ENCODE measurements at places on chromosomes 12 and 14.

- DNase-seq: no peak
These were observed 284.3 kb upstream of the SYT1 start for GRCh38 chr12:78580296-78580695.

GRCh38 chr12:28110329-28110728 is 79.9 kb upstream of the CCDC91 start:
- DNase-seq: no peak

DNA sequence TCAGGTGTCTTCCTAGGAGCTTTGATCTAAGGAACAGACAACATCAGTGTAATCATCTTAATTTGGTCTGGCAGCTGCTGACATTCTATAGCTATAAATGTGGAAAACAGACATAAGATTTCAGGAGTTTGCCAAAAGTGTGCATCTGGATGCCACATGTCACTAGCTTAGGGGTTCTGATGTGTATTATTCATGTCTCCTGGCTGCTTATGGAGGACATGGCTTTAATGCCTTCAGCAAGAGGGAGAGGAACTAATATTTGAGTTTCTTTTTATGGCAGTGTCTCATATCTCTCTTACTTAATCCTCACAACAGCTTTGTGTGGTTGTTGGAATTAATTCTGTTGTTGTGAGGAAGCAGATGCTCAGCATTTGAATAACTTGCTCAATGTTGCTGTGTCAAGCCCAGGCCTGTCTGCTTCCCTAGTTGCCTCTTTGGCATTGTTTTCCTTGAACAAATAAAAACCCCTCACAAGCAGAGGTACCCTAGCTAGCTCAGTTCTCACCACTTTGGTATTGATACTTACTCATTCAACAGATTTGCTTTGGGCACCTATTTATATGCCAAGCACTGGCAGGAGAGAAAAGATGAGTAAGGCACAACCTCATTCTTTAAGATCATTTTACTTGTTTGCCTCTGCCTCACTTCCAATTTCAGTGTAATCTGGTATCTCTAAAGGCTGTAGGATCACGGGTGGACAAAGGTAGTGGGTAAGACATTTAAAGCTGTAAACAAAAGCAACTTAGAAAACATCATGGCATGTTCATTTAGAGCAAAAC is 39.8 kb upstream of the EID3 start:
- DNase-seq: peak; percentile 51

GRCh38 chr14:64708148-64709004 is 4.2 kb downstream of the PLEKHG3 start:
- no peak for DNase-seq

DNA sequence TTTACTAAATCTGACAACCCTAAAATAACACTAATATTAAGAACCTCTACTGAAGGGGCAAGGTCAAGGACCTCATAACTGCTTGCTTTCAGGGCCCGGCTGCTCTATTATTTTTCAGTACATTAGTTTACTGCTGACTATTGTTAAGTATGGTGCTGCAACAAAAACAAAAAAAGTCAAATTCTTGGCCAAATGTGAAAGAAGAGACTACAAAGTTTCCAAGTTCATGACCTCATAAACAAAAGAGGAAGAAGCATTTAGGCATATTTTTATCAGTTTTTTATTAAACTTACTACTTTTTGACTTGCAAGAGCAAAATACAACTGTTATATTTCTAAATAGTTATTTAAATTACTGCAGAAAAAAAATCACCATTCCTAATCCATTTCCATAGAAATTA is 109.8 kb upstream of the GPHB5 start:
- DNase-seq: no peak

- no peak for DNase-seq
These were observed 268.7 kb downstream of the DAD1 start for GRCh38 chr14:22320362-22320750.

- no peak for DNase-seq
These were observed 12.3 kb downstream of the UBE2N start for GRCh38 chr12:93429448-93429847.

- no peak for DNase-seq
These were observed 88.9 kb downstream of the ACSS3 start for GRCh38 chr12:81166790-81167189.

DNA sequence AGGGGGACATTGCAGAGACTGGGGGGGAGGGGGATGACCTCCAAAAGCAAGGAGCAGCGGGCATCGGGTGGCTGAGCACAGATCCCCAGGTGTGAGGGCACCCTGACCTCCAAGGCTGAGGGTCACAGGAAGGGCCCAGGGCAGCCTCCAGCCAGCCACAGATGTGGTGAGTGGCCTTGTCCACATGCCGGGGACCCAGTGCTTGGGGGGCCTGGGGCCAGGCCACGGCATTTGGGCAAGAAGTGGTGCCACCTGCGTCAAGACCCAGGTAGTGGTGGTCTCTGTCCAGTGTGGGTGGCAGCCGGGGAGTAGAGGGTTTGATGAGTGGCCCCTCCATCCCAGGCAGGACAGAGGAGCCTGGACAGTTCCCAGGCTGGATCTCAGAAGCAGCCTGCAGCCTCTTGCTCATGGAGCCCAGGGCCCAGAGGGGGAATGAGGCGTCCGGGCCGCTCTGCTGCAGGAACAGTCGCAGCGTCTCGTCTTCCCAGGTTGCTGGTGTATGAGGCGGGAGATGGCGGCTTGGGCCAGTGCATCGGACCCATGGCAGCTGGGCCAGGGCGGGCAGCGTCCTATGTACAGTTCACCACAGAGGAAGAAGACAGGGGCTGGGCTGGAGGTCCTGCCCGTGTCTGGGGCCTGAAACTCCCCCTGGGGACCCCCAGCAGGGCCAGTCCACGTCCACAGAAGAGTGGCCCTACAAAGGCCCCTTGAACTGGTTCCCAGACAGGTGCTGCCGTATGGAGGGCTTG is 33.5 kb downstream of the CCNK start:
- no peak for DNase-seq

DNA sequence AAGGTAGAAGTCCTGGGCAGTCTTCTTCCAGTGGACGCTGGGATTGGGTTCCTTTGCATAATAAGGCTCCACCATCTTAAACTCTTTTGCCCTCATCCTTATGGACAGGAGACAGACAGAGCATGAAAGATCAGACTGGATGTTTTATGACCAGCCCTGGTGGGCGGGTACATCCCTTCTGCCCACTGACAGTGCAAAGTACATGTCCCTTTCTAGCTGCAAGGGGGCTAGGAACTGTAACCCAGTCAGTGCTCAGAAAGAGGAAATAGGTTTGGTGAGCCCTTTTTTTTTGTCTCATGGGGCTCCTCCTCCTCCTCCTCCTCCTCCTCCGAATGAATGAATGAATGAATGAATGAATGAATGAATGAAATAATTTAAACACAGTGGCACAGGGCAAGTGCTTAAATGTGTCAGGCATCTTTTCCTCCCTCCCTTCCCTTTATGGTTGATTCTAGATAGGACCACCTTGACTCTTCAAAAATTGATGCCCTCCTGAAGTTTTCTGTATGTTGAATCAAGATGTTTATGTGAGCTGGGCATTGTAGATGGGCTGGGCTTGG is 36.4 kb upstream of the HNF1A start:
- DNase-seq: no peak

- DNase-seq: no peak
These were observed 7.8 kb upstream of the PLXNC1 start for GRCh38 chr12:94140556-94140955.

DNA sequence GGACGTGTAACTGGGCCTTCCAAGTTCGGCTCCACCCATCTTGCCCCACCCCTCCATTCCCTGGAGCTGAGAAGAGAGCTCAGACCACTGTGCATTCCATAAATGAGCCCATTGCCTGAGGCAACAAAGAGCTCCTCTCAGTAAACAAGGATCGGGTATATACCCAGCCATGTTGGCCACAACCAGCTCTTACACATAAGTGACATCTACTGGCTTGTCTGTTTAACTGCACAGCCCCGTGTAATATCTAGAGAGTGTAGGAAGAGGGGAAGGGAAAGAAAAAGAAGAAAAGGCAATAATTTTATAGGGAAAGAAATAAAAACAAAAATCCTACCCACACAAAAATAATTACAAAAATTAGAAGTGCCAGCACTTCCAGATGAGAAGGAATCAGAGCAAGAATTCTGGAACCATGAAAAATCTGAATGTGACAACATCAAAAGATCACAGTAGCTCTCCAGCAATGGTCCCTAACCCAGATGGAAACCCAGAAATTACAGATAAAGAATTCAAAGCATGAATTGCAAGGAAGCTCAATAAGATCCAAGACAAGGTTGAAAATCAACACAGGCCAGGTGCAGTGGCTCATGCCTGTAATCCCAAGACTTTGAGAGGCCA is 308.1 kb downstream of the RPAP3 start:
- DNase-seq: no peak

DNA sequence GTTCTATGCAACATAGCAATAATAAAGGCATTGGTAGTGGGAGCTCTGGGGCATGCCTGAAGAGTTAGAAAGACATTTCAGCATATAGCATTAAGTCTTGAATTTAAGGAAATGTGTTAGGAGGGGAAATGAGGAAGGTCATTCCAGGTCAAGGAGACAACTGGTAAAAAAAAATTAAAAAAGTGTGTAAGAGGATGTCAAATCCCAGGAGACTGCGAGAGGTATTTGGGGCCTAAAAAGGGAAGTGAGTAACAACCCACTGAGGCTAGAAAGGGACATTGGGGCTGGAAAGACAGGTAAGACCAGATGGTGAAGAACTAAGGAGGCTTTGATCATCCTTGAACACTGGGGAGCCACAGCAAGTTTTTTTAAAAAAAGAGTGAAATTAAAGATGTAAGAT is 152.9 kb downstream of the SLC25A21 start:
- no peak for DNase-seq

- DNase-seq: no peak
These were observed 1.2 kb upstream of the GIT2 start for GRCh38 chr12:109997393-109997792.

DNA sequence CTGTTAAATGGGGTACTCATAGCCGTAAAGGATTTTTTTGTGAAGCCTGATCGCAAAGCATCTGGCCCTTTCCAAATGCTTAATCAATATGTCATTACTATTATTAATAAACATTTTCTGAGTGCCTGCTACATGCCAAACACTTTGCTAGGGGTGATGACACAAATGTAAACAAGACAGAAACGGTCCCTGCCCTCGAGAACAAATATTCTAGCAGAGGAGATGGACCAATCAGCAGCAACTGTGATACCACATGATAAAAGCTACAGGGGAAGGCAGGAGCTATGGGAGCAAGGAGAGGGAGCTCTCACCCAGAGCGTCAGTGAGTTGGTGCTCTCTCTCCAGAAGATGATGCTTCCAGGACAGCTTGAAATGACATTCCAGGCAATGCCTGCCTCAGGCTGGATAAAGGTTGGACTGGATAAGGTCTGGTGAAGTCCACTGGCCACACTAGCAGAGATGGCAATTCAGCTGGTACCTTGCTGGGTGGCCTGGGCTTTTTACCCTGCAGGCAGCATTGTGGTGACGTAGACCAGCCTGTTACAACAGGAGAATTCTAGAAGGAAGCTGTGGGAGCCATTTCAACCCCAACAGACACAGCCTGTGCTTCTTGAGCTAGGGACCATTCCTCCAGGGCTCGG is 41.1 kb downstream of the ERH start:
- DNase-seq: no peak

- DNase-seq: peak; percentile 64
These were observed 152.6 kb upstream of the NOS1 start for GRCh38 chr12:117514016-117514415.

- DNase-seq: no peak
These were observed 33.1 kb downstream of the C12orf42 start for GRCh38 chr12:103462675-103463074.

GRCh38 chr12:49358483-49359141 is 8.7 kb upstream of the SPATS2 start:
- DNase-seq: peak; percentile 54

- DNase-seq: no peak
These were observed 56.8 kb upstream of the LRRK2 start for GRCh38 chr12:40168001-40168400.

- no peak for DNase-seq
These were observed 1.4 kb upstream of the DNAJC22 start for GRCh38 chr12:49345051-49345824.

- no peak for DNase-seq
These were observed 72.6 kb downstream of the TBX3 start for GRCh38 chr12:114611145-114612018.

All from DMS 273 treated with DMSO at 0.1 percent for 48 hours (cell line).